ENCODE measurements at places on chromosomes 12 and 14.

- no peak for DNase-seq
Measured at GRCh38 chr12:3097186-3097804, 20.1 kb downstream of the TSPAN9 start.

- no peak for DNase-seq
Measured at GRCh38 chr12:121366063-121366459, 13.8 kb upstream of the ANAPC5 start.

GRCh38 chr12:130178282-130178681 is 16.0 kb downstream of the FZD10 start:
- no peak for DNase-seq

GRCh38 chr12:50894241-50894640 is 51.5 kb downstream of the TMPRSS12 start:
- DNase-seq = no peak

- DNase-seq = no peak
Measured at GRCh38 chr12:108875682-108876361, 4.1 kb upstream of the DAO start.

- no peak for DNase-seq
Measured at GRCh38 chr12:91542067-91542466, 359.4 kb upstream of the DCN start.

GRCh38 chr12:132355742-132356681 is 26.6 kb upstream of the GALNT9 start:
- no peak for DNase-seq

DNA sequence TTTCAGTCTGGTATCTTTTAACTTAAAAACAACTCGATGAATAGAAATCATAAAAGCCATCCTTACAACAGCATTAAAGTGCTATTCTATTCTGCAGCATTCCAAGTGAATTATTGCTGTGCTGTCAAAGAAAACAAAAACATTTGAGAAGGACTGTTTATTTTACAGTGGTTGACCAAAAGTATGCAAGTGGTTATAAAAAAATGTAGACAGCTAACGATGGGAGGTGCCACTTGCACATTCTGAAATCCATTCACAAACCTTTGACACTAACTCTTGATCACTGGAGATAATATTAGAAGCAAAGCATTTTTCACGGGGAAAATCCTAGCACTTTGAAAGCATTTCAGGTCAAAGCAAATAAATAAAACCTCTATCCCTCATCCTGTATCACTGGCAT is 55.6 kb downstream of the HMGA2 start:
- no peak for DNase-seq

DNA sequence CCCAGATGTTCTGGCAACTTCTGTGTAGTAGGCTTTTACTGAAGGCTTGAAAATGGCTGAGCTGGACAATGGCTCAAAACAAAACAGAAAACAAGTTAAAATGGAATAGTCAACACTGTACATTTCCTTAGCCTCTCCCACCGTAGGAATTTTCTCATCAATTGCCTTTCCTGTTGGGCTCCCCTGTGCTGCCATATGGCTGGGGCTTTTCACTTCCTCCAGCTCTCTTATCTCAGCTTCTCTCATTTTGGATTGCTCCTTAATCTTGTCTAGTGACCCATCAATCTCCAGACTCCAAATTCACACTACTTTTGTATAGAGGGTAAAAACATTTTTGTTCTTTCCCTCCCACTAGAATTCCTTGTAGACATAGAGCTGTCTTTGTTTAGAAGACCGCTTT is 50.4 kb upstream of the RPH3A start:
- no peak for DNase-seq

DNA sequence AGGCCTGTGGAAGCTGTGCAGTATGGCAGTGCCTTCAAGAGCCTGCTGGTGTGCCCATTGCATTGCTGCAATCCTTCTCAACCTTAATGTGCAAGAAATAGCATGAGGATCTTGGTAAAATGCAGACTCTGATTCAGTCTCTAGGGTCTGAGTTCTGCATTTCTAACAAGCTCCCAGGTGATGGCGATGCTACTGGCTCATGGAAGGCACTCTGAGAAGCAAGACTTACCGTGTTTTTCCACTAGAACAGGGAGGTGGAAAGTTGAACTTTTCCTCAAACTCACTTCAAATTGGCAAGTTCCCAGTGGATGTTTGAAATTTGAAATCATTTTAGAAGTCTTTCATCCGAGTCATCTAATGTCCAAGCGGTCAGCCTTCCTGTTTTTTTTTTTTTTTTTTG is 55.5 kb downstream of the MYRFL start:
- no peak for DNase-seq

- DNase-seq = no peak
Measured at GRCh38 chr12:26750531-26751175, 82.3 kb downstream of the ITPR2 start.

DNA sequence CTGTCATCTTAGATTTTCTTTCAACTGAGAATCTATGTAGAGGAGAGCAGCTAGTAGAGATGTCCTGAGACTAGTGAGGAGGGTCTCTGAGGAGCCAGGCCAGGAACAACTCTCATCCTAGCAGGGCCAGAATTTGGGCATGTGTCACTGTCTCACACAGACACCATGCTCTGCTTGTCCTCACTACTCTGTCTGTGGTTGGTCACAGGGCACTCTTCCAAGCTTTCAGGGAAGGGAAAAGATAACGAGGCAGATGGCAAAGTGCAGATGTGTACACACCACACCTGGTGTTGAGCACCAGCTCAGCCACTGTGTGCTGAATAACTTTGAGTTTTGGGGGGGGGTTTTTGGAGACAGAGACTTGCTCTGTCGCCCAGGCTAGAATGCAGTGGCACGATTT is 2.5 kb downstream of the SSPN start:
- DNase-seq = no peak

DNA sequence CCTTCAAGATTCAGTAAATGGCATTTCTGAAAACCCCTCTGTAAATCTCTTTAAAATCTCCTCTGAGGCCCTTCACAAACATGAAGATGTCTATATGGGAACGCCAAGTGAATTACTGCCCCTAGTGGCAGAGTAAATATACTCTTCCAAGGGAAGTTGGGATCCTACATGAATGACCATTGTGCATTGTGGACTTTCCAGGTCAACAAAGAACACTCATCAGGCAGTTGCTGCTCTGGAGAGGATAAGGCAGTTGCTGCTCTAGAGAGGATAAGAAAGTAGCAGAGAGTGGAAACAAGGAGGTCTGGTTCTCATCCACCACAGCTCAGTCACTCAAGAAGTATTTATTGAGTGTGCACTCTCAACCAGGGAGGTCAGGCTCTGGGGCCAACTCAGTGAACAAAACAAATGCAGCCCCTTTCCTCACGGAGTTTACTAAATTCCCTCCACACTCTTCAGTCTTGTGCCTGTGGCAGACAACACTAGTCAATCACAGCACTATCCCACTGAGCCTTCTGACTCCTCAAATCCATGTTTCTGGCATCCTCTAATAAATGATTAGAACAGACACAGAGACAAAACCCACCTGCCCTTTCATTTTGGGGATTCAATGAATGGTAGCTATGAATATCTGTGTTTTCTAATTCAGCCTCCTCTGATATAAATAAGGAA is 52.9 kb downstream of the SVOP start:
- DNase-seq = no peak

Measured in naive thymus-derived CD8-positive, alpha-beta T cell (primary cell).